ENCODE measurements at places on chromosomes 7 and 10.

DNA sequence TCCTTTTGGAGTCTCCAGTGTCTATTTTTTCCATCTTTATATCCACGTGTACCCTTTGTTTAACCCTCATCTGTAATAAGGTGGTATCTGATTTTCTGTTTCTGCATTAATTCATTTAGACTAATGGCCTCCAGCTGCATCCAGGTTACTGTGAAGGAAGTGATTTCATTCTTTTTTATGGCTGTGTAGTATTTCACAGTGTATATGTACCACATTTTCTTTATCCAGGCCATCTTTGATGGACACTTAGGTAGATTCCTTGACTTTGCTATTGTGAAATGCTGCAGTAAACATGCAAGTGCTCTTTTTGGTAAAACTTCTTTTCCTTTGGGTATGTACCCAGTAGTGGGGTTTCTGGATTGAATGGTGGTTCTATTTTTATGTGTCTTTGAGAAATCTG is 128.0 kb upstream of the MTPN start:
- no peak for DNase-seq

- DNase-seq, result no peak
These were observed 242.0 kb upstream of the YAE1 start for GRCh38 chr7:39324139-39324760.

DNA sequence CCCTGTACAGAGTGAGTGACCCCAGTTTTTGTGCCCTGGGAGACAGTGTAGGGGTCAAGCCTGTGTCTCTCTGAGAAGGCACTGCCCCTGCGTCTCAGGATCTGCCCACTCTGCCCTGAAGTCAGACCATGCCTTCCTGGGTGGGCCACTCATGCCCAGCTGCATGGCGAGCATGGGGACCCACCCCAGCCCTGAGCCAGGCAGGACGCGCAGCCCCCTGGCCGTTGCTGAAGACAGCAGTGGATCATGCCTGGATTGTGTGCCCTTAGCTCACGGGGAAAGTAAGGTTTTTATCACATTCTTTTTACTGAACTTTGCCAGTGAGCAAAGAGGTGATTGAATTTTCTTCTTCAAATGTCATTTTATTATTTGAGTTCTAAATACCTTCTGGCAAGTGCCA is 66.2 kb downstream of the WDR37 start:
- DNase-seq, result no peak

DNA sequence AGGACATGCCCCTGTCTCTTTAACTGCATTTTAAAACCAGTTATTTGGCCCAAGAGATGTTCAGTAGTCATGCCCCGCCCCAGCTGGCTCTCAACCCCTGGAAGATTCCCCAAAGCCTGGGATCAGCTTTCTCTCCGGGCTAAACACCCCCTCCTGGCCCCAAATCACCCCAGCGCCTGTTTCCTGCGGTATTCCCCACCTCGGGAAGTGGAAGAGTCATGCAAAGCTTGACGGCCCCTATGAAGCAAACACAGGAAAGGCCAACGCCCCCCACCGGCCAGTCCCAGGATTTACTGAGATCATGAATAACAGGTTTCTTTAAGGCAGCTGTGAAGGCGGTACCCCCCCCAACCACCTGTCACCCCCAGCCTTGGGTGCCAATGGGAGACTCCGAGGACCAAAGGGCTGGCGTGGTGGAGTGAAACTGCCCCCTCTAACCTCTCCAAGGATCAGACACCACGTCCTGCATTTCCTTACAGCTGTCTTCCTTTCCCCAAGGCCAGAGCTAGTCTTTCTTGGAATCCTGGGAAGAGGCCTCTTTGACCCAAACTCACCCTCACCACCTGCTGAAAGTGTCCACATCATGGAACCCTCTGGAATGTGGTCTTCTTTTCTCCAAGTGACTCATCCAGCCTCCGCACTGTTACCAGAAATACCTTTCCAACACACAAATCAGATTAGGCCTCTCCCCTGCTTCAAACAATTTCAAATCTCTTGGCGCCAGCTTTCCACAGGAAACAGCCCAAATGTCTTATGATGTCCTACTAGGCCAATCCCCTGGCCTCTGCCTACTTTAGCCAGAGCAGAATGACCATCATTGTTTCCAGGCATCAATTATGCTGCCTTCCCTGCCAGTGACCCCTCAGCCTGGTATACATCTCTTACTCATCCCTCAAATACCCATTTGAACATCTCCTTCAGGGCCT is 301.5 kb downstream of the ZEB1 start:
- peak; percentile 42 for DNase-seq

GRCh38 chr10:49382826-49383225 is 13.1 kb downstream of the DRGX start:
- DNase-seq, result no peak

DNA sequence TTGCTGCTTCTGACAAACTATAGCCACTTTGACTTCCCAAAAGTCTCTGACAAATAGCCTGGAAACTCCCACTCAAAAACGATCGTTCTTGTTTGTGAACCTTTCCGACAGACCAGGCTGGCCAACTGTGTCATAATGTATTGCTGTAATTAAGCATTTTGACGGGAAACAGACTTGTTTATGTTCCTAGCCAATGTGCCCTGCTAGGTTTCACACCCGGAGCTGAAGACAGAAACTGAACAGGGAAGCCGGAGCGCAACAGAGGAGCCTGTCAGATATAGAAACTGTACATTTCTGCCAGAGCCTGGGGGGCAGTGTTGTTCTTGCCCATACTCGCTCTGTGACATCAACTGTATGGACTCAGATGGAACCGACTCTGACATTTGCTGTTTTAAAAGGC is 55.3 kb upstream of the C7orf33 start:
- DNase-seq, result no peak

- no peak for DNase-seq
These were observed 300.5 kb downstream of the C7orf25 start for GRCh38 chr7:42611289-42611928.

- DNase-seq, result no peak
These were observed 592.7 kb upstream of the GALNT17 start for GRCh38 chr7:70539205-70539604.

DNA sequence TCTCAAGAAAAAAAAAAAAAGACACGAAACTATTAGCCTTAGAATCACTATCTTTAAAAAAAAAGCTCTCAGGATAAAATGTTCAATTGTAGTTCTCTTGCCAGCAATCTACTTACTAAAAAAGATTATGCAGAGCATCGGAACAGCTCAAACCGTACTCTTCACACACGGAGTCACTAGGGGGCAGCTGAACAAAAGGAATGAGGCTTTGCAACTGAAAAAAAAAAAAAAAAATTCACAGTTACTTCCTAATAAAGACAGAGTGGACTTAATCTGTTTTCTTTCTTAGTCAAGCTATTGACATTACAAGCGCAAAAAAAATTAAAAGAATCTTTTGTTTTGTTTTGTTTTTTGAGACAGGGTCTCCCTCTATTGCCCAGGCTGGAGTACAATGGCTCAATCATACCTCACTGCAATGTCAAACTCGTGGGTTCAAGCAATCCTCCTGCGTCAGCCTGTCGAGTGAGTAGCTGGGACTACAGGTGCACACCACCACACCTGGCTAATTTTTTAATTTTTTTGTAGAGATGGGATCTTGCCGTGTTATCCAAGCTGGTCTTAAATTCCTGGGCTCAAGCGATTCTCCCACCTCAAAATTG is 11.5 kb downstream of the PMS2 start:
- peak; percentile 32 for DNase-seq

- no peak for DNase-seq
These were observed 302.5 kb downstream of the BMPER start for GRCh38 chr7:34207810-34208209.

DNA sequence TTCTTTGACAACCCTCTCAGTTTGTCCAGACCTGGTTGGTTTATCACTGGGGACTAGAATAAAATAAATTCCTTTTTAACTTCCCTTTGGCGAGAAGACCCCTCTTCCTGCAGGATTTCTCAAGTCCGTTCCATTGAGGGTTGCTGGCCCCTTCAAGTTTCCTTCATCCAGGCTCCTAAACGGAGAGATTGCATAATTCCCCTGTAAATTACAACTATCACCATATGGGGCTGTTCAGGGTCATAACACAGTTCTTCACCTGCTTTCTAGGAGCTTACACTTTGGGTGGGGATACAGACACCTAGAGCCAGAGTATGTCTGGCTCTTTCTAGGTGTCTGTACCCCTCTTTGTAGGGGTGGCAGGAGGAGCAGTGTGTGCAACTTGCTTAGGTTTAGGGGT is 3.3 kb upstream of the COPS6 start:
- DNase-seq, result no peak

DNA sequence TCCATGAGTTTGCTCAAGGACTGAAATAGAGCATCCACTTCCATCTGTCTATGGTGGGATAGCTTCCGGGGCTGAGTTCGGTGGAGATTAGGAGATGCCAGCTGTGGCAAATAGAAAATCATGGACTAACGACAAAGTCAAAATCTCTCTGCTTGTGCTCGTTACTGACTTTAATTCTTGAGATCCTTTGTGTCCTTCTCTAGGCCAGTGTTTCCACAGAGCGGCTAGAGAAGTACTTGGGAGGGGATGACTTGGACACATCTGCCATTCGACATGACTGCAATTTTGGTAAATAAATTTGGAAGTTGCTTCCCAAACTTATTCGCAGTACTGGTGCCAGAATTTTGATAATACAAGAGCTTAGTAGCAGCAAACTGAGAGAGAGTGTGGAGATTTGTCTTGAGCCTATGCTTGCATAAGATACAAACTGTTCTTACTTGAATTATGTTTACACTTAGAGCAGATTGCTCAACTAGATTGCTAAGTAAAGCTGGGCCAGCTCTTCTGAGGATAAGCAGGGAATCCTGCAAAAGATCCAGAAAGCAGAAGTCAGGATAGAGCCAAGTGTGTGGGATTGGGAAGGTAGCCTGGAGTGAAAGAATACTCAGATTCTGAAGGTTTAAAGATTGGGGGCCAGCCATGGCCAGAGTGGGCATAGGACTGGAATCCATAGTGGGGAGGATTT is 27.6 kb downstream of the ABCC2 start:
- no peak for DNase-seq

- no peak for DNase-seq
These were observed 665.9 kb upstream of the PCDH15 start for GRCh38 chr10:55466806-55467504.

GRCh38 chr7:45567713-45568112 is 6.5 kb upstream of the ADCY1 start:
- DNase-seq, result no peak

GRCh38 chr10:122632031-122632430 is 67.6 kb downstream of the C10orf120 start:
- DNase-seq, result no peak

DNA sequence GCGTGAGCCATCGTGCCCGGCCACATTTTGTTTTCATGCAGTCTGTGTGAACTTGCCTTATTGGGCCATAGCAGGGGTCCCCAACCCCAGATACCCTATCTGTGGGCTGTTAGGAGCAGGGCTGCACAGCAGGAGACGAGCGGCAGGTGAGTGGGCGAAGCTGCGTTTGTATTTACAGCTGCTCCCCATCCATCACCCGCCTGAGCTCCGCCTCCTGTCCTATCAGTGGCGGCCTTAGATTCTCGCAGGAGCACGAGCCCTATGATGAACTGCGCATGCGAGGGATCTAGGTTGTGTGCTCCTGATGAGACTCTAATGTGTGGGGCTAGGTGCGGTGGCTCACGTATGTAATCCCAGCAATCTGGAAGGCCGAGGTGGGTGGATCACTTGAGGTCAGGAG is 293.9 kb downstream of the CAMK1D start:
- DNase-seq, result no peak

- no peak for DNase-seq
These were observed 120.2 kb downstream of the CACNB2 start for GRCh38 chr10:18260310-18260922.

DNA sequence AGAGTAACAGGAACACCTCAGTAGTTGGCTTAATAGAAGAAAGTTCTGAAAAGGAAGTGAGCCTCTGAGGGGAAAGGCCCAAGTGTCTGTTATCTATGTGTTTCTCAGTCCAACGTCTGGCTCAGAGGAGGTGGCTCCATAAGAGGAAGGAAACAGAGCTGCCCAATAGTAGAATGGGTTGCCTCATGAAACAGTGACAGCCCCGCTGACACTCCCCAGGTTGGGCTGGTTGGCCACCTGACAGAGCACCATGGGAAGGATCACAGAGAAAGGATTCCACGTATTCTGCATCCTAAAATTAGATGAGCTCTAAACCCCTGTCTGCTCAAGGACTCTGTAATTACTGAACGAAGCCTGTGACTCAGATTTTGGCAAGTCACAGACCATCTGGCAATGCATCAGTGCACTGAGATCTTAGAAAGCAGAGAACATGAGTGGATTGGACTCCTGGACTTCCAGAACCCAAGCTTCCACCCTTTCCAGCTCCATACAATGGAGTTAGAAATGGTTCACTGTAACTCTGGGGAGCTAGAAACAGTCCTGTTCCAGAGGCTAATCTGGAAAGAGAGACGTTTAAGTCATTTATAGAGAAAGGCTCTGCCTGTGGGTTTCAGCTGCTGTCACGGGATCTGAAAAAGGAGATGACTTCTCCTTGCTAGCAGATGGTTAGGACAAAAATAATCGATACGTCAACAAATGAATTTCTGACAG is 2.9 kb downstream of the PKD2L1 start:
- no peak for DNase-seq

Measured in fibroblast of skin of left quadriceps (primary cell).